NCI-H460 (cell line): ENCODE measurements at places on chromosomes 7 and 10. TPM values are rescaled to one million over a fixed set of nuclear protein-coding genes. Genes with fewer than 3 reads are reported as not detected.

The PTPRZ1 gene
- total RNA-seq = not detected in 2 replicates

The CLDN3 gene
- total RNA-seq = 1.0 and 1.7 TPM in 2 replicates

The WIPF3 gene
- total RNA-seq = 0.07 TPM in 1 of 2 replicates, not detected in the other

The NEUROG3 gene
- total RNA-seq = not detected in 2 replicates

The GNAT3 gene
- not detected in 2 replicates for total RNA-seq

- no peak for DNase-seq
Measured at GRCh38 chr7:132485600-132486273, 90.5 kb downstream of the PLXNA4 start.

DNA sequence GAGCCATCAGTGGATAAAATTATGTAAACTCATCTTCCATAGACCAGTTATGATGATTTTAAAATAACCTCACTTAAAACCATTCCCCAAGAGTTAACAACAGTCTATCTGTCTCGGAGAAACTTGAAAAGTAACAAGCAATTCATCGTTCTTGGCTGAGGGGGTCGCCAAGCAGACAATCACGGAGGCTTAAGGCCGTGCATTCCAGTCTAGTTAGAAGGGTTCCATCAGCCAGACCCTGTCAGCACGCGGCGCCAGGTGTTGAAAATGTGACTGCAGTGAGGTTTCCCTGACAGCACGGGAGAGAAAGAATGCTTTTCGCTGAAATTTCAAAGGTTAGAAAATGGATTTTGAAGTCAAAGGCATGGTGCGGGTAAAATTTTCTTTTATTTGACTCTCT is 1025.0 kb upstream of the CELF2 start:
- no peak for DNase-seq

DNA sequence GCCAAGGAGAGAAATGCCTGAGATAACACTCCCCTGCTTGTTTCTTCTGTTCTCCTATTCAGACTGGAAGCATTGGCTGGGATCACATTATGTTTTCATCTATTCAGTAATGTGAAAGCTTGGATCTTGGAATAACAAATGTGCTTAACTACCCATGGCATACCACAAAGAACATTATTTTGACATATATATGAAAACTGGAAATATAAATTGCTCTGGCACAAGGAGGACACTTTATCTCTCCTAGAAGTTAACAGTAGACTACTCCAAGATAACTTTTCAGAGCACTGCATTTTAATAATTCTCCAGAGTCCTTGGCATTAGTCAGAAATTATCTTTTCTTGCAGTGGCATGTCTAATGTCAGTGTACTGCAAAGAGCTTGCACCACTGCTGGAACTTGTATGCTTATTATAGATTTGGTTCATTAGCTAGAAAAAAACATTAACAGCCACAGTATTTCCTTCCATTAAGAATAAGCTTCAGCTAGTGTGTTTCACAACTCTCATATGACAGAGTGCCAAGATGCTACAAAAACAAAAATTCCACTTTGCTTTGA is 169.3 kb upstream of the LRRN3 start:
- DNase-seq = no peak

DNA sequence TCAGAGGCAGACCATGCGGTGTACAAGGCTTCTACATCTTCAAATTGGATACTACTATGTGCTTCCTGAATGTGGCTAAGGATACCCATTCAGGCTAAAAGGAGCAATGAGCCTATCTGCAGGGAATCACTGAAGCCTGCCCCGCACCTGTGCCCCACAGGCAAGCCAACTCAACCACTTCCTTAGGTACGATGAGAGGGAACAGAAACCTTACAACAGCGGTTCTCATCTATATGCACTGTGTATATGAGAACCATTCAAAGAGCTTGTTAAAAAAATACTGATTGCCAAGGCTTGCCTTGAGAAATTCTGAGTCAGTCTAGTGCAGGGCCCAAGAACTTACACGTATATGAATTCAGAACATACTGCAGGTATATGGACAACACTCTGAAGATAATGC is 679.6 kb downstream of the PARD3 start:
- DNase-seq = no peak

GRCh38 chr7:44077681-44078091 is 4.6 kb downstream of the POLM start:
- DNase-seq = no peak

DNA sequence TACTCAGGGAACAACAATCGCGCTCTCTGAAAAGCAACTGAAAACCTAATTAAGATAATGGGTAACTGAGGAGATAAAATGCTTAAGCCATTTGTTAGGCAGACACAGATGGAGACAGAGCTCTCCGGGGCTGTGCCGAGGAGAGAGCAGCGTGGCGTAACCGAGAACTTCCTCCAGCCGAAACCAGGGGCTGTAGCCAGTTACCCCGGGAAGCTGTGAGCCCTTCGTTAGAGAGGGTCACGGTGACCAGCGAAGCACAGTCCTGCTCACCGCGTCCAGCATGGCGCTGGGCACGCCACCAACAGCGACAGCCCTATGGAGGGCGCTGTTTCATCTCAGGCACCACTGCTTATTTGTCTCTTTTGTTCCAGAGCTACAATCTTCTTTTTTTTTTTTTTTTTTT is 16.1 kb downstream of the PAPOLB start:
- no peak for DNase-seq

- DNase-seq = no peak
Measured at GRCh38 chr7:149475121-149476045, 14.5 kb upstream of the ZNF777 start.

DNA sequence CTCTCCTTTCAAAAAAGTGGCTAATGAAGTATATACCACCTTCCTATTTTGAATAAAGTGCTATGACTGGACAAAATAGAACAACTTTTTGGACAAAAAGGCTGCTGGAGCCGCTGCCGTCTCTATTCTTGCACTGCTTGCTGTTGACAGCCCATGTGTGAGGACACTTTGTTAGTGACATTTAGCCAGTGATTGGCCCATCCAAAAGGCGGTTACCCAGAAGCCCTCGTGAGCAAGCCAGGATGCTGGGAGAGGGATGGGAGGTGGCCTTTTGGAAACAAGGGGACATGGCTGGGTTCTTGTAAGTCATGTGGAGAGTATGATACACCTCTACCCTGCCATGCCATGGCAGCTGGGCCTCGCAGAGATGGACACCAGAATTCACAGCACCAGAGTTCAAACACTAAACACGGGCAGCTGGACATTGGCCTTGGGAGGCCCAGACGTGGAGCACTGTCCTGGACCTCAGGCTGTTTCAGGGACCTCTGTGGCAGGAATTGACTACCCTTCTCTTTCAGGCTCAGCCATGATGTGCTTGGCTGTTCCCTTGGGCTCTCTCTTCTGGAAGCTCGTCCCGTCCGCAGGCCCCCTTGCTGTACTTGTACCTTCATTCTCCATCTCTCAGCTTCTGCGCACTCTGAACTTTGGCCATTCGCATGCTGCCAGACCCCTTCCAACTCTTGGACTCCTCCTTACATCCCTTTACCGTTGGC is 118.3 kb downstream of the TCF7L2 start:
- DNase-seq = no peak

DNA sequence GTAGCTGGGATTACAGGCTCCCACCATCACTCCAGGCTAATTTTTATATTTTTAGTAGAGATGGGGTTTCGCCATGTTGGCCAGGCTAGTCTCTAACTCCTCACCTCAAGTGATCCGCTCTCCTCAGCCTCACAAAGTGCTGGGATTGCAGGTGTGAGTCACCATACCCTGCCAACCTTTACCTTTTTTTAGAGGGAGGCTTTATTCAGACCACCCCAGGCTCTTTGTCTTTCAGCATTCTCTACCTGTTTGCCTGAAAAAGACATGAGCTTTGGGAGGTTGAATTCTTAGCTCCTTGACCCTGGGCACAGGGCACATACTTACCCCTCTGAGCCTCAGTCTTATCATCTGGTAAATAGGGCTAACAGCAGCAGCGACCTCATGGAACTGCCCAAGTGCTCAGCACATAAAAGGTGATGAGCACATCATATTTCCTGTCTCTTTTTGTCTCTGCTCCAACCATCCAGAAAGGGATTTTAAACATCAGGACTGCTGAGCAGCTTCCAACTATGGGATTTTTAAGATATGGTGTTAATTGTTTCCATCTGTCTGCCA is 17.0 kb downstream of the FRMPD2 start:
- DNase-seq = no peak

GRCh38 chr10:126268013-126268920 is 120.0 kb downstream of the ADAM12 start:
- DNase-seq = no peak

DNA sequence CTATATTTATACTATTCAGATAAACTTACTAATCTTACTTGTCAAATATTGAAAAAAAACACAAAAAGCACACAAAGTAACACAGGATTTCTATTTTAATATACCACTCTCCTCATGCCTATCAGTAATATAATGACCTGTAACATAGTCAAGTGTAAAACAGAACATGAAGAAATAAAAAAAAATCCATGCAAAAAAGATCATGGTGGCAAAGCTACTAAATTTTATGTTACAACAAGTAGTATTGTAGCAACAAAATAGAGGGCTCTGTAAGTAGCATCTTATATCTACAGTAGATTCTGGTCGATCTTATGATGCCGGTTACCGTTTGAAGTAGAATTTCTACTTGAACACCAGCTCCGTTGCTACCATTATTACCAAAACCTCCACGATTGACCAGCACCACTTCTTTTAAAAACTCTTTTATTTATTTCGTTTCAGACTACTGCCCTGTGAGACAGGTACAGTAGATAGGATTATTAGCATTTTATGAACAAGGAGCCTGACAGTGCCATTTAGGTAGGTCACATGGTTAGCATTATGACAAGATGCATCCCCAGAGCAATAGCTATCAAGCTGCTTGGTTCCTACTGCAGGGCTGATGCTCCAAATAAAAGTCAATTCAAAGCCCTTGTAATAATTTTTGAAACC is 2.1 kb downstream of the CPED1 start:
- no peak for DNase-seq

DNA sequence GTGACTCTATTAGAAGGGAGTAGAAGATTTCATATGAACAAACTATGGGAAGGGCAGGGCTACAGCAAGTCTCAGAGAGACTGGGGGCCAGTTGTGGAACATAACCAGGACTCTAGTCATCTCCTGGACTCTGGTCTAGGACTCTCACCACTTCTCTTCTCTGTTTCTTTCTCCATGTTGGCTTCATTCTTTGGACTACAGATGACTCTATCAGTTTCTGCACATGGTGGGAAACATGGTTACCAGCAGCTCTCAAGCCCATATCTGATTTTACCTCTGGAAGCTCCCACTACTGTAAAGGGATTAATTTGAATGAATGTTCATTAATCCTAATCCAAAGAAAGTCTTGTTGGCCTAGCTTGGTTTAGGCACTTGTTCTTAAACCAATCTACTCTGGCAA is 84.7 kb downstream of the LRGUK start:
- no peak for DNase-seq

GRCh38 chr10:43892062-43892770 is 243.5 kb upstream of the ZNF32 start:
- DNase-seq = no peak

GRCh38 chr10:30500963-30501504 is 67.0 kb downstream of the MAP3K8 start:
- no peak for DNase-seq

GRCh38 chr10:48322017-48322416 is 15.5 kb downstream of the MAPK8 start:
- DNase-seq = no peak

DNA sequence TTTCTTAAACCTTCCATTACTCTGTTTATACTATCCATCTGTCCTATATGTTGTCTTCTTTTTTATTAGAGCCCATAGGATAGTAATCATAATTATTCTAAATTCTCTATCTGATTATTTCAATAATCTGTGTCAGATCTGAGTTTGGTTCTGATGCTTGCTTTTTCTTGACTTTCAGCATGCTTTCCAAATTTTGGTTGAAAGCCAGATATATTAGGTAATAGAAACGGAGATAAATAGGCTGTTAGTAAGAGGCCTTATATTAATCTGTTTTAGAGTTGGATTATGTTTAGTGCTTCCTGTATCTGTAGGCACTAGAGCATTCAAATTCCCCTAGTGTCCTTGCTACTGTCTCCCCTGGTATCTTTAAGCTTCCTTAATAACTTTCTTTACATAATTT is 939.9 kb upstream of the GHITM start:
- no peak for DNase-seq

- no peak for DNase-seq
Measured at GRCh38 chr7:38658921-38659320, 27.7 kb upstream of the AMPH start.

- no peak for DNase-seq
Measured at GRCh38 chr7:76304888-76305375, 2.5 kb downstream of the HSPB1 start.
